ENCODE measurements at places on chromosomes 3 and 15.

DNA sequence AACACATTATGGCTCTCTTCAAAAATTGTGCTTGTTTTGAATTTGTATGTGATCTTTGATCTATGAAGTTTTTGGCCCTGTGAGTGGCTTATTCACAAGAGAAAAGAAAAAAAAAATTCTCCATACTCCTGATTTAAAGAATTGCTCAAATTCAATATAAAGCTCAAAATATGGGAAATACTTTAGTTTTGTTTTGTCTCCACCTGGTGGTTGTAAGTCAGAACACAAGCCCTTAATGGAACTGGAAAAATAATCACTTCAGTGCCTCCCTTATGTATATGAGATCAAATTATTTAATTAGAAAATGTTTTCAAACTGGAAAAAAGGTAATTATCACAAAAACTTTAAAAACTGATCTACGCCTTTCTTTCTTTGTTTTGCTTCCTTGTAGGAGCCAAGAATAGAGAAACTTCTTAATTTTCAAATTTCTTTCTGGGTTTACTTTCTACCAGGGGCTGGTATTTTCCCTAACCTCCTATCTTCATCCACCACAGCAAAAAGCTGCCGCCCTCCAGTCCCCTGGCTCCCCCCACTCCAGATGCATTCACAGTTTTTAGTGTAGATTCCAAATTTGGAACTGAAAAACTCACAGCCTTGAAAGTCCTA lies 50.6 kb downstream of the SERP1 start:
- peak; percentile 60 for DNase-seq

DNA sequence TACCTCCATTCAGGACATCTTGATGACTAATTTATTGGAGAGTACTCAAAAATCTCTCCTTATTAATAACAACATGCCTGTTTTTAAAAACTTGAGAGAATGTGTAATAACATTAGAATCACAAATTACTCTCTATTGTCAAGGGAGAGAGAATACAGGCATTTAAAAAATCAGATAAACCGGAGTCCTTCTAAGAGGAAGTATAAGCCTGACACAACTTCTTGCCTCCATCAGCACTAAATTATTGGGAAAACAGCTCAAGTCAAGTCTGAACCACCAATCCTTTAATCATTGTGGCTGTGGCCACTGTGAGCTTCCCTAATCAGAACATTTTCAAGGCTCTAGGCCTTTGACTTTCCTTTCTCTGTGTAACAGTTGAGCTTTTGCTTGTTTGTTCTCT lies 38.0 kb downstream of the SSR3 start:
- no peak for DNase-seq

DNA sequence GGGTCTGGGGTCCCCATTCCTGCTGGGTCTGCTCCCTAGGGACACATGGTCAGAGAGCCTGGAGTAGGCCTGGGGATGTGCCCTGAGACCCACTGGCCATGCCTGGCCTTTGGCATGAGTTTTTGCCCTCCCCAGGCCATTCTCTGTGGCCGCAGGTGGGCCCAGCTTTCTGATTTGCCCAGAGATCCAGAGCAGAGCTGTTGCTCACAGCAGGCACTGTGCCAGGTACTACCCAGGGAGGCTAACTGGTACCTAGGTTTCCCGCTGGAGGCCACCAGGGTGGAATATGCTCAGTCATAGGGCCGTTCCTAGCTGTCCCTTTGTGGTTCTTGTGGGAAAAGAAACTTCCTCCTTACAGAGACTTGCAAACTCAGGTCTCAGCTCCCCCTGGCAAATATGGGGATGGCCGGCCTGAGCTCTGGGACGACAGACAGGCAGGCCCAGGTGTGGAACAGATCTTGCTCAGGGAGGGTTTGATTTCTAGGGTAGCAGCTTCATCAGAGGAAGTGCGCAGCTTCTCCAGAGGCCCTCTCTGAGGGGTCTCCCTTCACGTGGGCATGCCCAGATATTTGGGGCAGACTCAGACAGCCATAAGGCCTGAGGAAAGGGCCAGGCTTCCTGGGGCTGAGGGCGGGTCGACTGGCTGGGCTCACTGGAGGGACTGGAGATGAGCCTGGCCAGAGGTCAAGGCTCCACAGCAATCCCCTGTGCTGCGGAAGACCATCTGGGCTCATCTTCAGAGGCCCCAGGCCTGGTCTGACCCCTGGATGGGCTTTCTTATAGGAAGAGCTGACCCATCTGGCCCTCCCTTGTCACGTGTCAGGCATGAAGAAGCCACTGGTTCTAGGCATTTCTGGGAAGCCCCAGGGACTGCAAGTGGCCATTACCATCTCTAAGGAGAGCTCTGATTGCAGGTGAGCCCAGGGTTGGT lies 28.0 kb downstream of the ACAA1 start:
- no peak for DNase-seq

- peak; percentile 86 for DNase-seq
These were observed 627 bp upstream of the PLS1 start for GRCh38 chr3:142595581-142595950.

GRCh38 chr3:100073714-100074307 lies 40.5 kb downstream of the FILIP1L start:
- DNase-seq, result peak; percentile 97

- peak; percentile 30 for DNase-seq
These were observed 116.1 kb downstream of the PDE8A start for GRCh38 chr15:85097725-85098124.

DNA sequence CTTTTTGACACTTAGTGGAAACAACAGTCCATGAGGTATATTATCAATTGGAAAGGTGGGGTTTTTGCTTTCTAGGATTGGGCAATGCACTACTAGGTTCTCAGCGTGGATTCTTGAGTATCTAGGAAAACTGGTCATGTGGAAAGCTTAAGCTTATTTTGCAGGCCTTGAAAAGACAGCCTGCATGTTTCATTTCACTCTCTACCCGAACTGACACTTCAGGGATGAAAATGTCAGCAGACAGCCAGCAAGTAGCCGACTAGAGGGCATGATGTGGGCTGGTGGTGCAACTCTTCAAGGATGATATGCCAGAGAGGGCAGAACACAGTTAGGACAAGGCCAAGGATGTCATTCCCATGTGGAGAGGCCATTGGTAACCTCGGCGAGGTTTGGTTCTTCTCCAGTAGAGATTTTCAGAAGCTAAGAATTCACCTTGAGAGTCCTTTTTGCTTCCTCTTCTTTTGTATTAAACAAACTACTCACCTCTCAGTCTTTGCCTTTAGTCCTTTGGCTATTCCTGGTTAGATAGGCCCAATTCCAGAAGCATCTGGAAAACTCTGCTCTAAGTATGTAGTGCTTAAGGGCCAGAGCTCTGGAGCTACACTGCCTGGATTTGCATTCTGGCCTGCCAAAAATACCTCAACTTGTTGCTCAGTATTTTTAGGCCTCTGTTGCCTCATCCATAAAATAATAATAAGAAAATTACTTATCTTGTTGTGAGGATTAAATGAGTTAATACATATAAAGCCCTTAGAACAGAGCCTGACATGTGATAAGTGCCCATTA lies 17.9 kb downstream of the LPP start:
- no peak for DNase-seq

GRCh38 chr3:155730843-155731242 lies 14.0 kb downstream of the PLCH1 start:
- no peak for DNase-seq

- no peak for DNase-seq
These were observed 18.4 kb upstream of the RAD18 start for GRCh38 chr3:8981700-8982099.

DNA sequence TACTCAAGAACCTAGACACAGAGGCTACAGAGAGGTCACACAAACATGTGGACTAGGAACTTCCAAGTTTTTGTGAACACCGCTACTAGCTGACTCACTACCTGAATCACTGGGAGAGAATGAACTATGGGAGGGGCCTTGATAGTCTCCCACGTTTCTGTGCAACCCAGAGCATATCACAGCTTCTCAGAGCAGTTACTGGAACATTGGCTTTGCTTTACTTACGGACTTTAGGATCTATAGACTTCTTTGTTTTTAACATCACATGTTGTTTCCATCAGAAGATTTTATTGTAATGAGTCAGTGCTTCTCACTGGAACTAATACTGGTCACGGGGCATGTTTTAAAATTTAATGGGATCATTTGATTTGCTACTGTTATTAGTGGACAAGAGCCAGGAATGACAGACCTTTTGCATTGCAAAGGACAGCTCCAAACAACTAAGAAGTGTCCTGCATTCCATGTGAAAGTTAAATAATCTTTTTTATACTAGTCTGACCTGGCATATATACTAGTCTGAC lies 35.6 kb downstream of the RTP4 start:
- peak; percentile 97 for DNase-seq

DNA sequence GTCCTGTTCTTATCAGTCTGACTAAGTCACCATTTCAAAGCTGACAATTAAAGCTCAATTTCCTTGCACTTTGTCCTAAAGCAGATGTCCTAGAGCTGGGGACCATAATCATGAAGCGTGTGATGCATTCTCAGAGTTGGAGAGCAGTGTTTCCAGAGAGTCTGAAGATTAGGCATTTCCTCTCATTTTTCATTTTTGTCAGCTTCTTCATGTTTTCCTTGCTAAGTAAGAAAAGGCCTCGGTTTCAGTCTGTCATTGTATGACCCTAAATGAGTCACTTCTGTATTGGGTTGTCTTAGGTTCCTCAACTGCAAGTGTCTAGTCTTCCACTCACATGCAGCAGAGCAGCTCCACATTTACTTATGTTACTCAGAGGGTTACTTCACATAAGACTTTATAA lies 257.2 kb upstream of the TPRG1 start:
- peak; percentile 89 for DNase-seq

- no peak for DNase-seq
These were observed 98.6 kb downstream of the DNASE1L3 start for GRCh38 chr3:58112185-58112535.

GRCh38 chr15:50164458-50164857 lies 17.5 kb upstream of the SLC27A2 start:
- DNase-seq, result no peak

DNA sequence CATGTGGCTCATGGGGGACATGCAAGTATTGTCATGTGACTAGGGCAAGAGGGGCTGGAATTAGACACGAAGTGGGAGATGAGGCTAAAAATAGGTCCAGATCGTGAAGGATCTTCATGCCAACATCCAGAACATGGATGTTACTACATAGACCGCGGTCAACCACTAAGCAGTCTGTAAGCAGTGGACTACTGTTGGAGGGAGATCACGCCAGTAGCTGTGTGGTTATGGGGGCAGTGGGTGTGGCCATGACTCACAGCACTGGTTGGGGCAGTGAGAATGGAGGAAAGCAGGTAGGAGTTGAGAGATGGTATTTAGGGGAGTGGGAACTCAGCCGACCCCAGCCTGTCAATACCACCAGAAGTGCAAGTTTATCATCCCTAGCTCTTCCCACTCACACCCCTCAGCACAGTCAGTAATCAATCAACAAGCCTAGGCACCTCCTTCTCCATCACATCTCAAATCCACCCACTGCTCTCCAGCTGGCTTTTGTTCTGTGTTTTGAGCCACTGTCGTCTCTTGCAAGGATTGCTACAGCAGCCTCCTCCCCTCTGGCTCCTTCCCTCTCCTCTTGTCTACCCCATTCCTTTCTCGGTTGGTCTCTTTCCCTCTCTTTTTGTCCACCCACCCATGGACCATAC lies 107.2 kb upstream of the ABHD17C start:
- peak; percentile 81 for DNase-seq

DNA sequence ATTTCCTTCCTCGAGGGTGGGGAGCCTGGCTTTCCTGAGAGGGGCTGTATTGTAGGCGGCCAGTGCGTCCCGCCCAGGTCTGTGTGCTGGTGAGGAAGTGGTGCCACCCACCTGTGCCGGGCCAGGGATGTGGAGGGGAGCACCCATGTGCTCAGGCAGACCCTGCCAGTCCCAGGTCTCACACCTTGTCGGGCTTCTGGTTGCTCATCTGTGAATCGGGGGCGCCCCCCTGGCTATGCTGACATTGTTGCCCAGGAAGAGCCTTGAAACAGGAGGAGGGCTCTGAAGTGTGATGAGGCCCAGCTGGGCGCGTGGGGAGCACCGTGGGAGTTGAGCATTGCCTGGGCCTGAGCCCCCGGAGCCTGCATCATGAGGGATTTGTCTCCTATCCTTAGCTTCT lies 4.8 kb downstream of the FBLN2 start:
- no peak for DNase-seq

DNA sequence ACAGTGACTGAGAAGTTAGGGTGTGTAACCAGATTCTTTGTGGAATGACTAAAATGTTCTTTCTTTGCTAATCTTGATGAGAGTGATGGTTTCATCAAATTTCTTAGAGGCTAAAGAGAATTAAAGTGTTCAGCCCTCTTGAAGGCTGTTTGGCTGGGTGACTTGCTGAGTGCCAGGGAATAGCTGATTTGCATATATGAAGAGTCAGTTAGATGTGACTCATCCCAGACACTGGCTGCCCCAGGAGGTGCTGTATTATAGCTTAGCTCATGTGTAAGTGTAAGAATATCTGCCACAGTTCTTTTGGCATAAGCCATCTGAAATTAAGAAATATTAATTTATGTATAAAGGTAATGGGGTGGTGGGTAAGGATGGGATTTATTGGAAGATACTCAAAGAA lies 535.1 kb downstream of the NLGN1 start:
- DNase-seq, result peak; percentile 72

- no peak for DNase-seq
These were observed 44.9 kb upstream of the TSEN2 start for GRCh38 chr3:12439161-12439940.

GRCh38 chr15:29104566-29104880 lies 165.1 kb downstream of the NSMCE3 start:
- DNase-seq, result no peak

DNA sequence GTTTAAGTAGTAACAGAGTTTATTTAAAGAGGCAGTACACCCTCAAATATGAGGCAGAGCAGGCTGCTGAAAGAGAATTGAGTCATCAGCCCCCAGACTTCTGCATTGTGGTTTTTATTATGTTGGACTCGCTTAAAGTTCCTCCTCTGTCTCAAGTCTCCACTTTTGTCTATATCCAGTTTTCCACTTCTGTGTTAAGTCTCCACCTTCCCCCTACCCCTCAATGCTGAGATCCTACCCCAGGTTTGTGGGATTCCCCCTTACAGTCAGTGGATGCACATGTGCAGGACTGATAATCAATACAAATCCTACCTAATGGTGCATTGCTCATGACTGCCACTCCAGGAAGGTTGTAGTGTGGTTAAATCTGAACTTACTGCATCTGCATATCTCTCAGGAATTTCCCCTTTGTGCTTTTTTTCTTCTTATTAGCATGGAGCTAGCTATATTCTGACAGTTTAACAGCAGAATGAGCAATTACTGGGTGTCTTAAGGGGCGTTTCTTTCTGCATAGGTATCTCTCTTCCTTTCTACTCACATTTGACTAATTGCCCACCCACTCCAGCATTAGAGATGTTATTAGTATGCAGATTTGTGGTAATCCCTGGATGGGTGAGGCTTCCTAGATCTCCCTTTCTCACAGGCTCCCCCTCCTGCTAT lies 11.9 kb upstream of the CD200R1L start:
- DNase-seq, result peak; percentile 10

DNA sequence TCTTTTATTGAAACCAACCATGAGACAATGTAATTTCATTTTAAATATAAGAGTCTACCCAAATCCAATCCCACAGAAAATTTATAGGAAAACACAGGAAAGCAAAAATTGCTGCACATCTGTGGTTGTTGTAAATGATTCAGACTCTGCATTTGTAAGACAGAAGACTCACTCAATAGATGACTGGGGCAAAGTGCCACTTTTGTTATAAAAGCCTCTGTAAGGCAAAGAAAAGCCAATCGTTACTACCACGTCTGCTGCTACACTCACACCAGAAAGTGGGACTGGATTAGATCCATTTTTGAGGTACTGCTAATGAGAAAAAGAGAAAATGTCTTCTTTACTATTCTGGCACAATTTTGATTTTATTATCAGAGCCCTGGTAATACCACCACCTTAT lies 74.9 kb downstream of the SEMA6D start:
- DNase-seq, result no peak

GRCh38 chr3:123930445-123930844 lies 30.6 kb downstream of the CCDC14 start:
- DNase-seq, result no peak

GRCh38 chr3:124966521-124967445 lies 32.2 kb upstream of the MUC13 start:
- no peak for DNase-seq

Data from IMR-90 (cell line).